ENCODE measurements at places on chromosomes 4 and X.

GRCh38 chr4:161249779-161250440 is 913.9 kb downstream of the FSTL5 start:
- no peak for DNase-seq

DNA sequence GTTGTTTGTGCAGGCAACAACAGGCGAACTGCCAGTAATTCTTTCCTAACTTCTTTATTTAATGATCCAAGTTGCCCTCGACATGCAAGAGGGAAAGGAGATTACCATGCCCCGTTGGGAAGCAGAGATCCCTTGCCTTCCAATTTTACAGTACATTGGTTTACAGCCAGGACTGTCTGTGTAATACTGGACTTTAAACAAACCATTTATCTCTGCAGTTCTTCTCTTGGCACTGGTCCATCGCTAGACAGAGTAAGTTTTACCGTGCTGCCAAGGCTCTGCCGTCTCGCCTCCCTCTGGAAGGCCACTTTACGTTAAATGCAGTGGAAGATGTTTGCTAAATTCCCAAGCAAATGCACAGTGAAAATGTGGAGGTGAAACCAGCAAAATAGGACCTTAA is 660.3 kb upstream of the PRKX start:
- no peak for DNase-seq

- no peak for DNase-seq
These were observed 20.3 kb downstream of the EVC start for GRCh38 chr4:5730993-5731990.

DNA sequence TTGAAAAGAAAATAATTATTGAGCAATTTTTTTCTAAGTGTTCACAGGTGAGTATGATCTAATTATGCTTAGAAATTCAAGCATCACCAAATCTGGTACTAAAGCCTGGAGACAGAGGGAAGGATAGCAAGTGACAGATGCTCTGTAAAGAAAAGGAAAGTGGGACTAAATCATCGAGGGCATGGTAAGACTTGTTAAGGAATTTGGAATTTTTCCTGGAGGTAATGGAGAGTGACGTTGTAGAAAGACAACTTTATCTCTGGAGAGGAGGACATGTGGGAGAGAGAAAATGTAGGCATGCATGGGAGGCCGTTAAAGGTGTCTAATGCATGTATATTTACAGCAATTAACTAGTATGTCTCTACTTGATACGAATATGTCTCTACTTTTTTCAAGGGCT is 333.2 kb upstream of the ATOH1 start:
- no peak for DNase-seq

DNA sequence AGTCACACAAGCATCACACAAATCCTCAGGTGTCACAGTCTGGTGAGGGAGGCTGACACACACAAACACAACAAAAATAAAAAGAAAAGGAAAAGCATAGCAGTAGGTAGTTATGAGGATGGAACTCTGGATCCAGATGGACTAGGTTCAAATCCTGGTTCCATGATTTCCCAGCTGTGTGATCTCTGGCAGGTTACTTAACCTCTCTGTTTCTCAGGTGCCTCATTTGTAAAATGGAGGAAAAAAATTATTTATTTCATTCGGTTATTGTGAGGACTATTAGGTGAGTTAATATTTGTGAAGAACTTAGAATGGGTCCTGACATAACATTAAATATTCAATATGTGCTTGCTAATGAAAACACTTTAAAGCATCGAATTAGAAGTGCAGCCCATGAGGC is 19.8 kb downstream of the GAGE1 start:
- no peak for DNase-seq

GRCh38 chr4:152283801-152284470 is 252.0 kb downstream of the FBXW7 start:
- no peak for DNase-seq

DNA sequence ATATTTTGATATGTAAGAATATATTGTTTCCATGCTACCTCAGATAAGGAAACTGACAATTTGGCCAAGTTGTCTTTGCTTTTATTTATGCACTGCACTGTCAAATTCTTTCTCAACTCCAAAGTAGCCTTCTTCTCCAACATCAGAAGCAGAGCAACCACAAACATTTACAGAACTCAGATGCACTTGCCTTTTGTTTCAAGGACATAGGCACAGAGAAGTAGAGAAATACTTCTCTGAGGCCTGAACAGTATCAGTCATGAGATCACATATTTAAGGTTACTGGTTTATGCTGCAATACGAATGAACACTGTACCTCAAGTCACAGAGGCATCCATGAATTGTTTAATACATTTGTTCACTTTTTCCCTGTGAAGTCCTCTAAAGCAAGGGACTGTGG is 606.1 kb upstream of the SLIT2 start:
- DNase-seq: no peak

DNA sequence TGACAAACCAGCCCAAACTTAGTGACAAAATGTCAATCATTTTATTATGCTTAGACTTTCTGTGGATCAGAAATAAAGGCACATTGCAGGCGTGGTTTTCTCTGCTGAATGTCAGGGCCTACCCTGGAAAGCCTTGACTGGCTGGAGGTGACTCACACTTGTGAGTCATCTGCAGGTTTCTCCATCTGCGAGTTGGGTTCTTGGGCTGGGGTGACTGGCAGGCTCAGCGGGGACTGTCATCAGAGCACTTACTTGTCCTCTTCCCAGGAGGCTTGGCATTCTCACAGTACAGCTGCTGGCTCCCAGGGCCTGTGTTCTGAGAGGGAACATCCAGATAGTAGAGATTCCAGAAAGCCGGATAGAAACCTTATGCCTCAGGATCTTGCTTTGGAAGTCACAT is 153.8 kb upstream of the AGA start:
- DNase-seq: no peak

DNA sequence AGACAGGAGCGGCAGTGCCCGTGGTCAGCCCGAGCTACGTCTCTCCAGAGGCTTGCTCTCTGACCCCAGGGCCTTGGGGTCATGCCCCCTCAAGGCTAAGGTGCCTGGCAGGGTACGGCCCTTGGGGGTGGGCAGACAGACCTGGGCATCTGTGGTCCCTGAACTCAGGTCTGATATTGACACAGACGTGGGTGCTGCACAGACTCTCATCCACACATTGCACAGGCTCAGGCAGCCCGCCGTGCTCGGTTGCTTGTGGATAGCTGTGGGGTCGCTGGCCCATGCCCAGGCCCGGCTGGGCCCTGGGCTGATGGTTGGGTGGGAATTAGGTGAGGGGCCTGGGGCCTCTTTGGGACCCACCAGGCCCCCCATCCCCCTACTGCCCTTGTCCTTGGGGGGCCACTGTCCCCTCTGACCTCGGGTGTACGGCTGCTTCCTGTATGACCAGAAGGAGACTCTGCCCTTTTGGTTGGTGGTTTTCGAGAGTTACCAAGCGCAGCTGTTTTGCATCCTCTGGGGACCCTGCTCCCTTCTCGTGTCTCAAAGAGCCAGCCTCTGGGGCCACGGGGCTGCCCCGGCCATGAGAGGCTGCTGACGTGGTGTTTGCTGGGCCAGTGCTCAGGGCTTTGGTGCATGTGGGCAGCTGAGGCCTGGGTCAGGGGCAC is 10.1 kb downstream of the FGFRL1 start:
- no peak for DNase-seq

DNA sequence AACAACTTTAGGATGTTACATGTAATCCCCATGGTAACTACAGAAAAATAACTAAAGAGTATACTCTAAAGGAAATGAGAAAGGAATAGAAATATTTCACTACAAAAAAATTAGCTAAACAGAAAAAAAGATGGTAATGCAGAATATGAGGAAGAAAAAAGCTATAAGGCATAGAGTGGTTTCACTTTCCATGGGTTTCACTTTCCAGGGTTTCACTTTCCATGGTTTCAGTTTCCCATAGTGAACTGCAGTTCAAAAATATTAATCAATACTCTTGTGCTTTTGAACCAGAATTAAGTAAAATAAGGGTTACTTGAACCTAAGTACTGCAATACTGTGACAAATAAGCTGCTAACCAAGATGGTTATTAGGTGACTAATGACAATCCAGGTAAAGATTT is 42.0 kb downstream of the NPFFR2 start:
- DNase-seq: no peak

DNA sequence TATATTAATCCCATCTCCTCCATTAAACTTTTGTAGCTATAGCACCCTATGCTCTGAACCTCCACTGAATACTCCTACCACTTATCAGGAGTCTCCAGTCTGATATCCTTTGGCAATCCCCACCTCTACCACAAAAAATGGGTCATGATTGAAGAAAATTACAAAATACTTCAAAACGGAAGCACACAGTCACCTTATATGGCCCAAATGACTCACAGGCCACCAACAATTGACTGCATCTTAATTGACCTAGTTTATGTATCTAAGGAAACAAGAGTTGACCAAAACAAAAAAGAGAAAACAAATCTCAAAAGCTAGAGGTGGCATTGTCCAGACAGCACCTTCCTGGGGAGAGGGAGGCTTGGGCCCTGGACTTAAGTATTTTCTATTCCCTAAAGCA is 120.0 kb upstream of the DIAPH2 start:
- no peak for DNase-seq

GRCh38 chr4:157104541-157104940 is 28.6 kb downstream of the GLRB start:
- DNase-seq: no peak

DNA sequence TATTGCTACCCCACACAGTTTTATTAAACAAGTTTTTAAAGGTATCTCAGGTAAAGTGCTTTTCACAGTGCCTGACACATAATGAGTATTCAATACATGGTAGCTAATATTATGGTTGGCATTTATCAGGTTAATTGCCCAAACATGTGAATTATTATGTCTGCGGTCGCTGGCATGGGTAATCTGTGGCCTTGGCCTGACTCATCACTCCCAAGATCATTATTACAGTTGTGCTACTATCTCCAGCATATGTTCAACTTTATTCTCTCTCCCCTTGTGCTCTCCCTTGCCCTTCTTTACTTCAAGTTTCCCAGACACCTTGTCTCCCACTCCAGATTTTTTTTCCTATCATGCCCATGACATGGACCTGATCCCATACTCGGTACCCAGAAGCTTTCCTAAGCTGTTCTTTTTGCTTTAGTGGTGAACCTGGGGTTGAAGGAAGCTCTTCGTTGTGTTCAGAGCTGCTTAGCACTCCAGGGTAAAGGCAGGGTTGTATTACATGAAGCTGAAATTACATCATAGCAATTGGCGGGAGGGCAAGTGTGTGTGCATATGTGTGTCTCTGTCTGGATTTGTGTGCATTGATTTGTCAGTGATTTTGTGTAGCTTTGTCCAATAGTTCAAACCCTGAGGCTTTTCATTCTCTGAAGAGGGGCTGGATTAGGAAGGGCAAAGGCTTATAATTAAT is 176.5 kb upstream of the NRK start:
- no peak for DNase-seq

DNA sequence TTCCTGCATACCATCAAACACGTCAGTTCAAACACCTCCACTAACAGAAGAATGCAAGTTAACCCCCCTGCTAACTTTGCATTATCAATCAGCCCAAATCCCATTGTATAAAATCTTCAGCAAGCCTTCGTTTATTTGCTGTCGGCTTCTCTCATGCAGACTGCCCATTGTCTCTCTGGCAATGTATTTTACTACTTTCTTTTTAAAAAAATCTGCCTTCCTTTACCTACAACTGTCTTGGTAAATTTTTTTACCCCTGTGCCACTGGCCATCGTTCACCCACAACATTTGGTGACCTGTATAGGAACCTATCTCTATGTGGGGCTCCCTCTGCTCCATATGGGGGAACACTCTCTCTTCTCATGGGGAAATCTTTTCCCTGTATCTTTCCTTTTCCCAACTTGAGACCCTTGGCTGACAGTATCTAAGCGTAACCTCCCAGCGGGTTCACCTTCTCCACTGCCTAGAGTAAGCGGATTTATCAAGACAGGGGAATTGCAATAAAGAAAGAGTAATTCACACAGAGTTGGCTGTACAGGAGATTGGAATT is 244.6 kb downstream of the CPXCR1 start:
- DNase-seq: no peak

DNA sequence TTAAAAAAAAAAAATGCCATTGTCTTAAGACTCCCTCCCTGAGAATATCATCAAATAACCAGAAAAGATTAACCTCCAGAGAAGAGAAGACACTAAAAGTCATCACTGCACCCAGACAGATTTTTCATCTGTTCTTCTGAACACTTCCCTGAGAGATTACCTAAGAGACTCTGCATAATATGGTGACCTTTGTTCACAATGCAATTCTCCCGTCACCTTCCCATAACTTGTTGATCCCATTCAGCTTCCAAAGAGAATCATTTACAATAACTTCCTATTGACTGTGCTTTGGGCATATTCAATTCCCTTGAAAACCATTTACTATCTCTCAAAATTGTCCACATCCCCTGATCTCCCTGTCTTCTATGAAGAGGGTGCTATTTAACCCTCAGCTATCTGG is 85.1 kb upstream of the SMAD1 start:
- DNase-seq: no peak

- no peak for DNase-seq
These were observed 320.6 kb upstream of the PPARGC1A start for GRCh38 chr4:24210332-24210902.

- DNase-seq: no peak
These were observed 90.8 kb downstream of the TSPAN5 start for GRCh38 chr4:98567611-98568010.

DNA sequence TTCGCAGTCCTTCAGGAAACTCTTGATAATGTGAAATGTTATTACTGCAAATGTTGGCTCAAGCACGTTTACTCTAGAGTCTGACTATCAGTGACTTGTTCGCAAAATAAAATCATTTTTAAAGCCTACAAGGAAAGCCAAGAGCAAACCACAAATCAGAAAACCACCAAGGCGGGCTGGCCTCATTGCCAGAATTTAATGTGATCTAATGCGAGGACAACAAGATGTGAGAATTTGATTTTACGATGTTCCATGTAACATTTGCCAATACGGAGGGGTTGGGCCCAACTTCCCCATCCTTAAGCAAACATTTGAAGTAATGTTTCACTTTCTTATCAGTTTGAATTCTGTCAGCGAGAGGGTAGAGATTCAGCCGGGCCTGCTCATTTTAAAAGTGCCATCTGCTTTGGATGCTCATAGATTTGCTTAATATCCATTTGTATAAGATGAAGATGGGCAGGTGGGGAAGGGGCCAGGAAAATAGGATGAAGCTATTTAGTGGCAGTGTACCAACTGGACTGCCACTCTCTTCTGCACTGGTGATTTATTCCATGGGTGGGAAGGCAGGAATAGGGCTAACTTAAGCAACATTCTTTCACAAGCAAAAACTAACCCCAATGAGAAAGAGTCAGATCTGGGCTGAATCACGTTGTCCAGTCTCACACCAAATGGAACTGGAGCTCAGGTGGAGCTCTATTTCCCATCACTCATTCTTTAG is 225.3 kb downstream of the ANAPC10 start:
- DNase-seq: no peak

All from prostate gland (tissue), 2 donors.